Bronchial epithelial cell (primary cell): ENCODE measurements at places on chromosomes 3 and 15.

GRCh38 chr15:58306591-58307312 is 125.0 kb upstream of the LIPC start:
- peak; percentile 50 for DNase-seq

DNA sequence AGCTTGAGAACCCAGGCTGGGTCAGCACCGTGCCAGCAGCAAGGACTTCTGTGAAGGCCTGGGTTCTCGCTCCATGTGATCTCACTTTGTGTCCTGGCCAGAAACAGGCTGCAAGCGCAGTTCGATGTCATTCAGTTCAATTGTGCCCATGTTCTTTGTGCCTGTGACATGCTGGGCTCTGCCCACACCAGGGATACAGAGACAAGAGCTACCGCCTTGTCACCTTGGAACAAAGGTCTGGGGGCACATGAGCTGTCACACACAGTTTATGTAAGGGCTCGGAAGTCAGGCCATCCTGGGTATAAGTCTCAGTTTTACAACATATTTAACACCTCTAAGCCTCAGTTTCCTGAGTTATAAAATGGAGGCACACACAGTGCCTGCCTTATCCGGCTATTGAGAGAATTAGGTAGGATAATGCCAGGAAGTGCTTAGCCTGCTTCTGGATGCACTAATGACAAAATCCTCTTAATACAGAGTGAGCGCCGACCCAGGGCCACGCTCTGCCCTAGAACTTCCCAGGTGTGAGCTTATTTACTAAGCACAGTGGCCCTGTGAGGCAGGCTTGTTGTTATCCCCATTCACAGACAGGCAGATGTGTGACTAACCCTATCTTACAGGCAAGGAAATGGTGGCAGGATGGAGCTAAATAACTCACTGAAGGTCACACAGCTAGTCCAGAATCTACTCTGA is 50.4 kb upstream of the LIMD1 start:
- no peak for DNase-seq

- no peak for DNase-seq
Observed at GRCh38 chr3:65777050-65777449, 261.7 kb downstream of the MAGI1 start.

DNA sequence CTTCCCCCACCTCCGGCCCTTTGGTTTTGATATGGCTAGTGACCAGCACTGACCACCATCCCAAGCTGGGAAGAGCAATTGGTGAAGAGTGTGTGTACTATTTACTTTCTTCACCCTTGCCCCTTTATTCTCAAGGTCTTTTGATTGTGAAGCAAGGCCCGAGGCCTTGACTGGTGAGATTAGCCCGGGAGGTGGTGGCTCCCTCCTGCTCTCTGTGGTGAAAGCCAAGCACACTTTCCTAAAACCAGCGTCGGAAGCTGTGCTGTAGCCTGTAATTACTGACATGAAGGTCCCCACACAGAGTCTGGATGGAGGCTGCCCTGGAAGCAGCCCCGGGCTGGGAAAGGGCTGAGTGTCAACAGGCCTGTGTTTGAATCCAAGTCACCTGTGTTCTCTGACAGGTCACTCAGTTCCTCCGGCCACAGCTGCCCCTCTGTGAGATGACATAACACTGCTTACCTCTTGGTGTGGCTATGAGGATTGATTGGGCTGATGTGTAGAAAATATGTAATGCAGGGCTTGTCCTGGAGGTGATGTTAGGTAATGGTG is 60.5 kb upstream of the PRR23C start:
- no peak for DNase-seq

GRCh38 chr15:71259866-71260265 is 144.6 kb downstream of the THSD4 start:
- DNase-seq, result no peak

DNA sequence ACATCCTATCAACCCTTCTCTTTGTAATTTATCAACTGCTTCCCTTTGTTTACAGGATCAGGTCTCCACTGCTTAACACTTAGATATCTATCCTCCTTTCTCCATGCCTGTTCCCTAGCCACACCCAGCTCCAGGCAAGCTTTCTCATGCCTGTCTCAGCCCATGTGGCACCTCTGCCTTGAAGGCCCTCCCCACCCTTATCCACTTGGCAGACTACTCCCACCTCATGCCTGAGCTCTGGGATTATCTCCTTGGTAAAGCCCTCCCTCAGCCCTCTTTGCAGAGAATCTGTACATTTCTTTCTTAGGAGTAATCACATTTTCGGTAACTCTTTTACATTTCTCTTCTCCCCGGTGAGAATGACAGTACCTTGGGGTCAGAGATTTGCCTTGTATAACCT is 96.0 kb downstream of the ATP1B3 start:
- DNase-seq, result peak; percentile 37

GRCh38 chr3:79844176-79844575 is 76.4 kb upstream of the ROBO1 start:
- no peak for DNase-seq

DNA sequence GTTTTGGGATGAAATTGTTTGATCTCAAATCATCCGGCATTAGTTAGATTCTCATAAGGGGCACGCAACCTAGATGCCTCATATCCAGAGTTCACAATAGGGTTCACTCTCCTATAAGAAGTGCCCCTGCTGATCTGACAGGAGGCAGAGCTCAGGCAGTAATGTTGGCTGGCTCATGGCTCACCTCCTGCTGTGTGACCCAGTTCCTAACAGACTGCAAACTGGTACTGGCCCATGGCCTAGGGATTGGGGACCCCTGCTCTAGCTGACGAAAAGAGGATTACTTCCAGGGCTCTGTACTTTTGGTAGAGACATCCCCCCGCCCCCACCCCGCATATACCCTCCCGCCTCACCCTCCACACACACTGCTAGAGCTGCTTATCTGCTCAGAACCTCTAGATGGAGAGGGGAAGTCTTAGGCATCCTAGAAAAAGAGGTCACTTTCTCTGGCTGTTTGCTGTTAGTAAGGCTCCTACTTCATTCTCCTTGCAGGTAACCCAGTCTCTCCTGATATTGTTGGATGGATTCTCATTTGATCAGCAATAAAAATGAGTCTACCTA is 923.1 kb downstream of the CADM2 start:
- no peak for DNase-seq

GRCh38 chr3:125280668-125281361 is 68.3 kb upstream of the SLC12A8 start:
- DNase-seq, result peak; percentile 5

GRCh38 chr3:138051947-138052802 is 42.2 kb downstream of the CLDN18 start:
- peak; percentile 55 for DNase-seq

- DNase-seq, result peak; percentile 75
Observed at GRCh38 chr15:37995461-37996347, 61.3 kb downstream of the TMCO5A start.

DNA sequence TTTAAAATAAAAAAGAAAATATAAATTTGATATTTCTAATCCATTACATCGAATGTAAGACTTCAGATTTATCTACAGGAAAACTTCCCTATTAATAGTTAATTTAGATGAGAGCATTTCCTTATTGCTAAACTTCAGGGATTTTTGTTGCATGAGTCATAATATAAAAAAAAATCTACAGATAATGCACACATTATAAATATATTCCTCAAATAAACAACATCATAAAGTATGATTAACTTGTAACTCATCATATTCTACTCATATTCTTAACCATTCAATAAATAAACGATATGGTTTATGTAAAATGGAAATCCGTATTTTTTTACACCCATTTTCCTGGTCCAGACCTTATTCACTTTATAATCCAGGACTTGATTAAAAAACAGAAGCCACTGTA is 477.0 kb downstream of the EPHA3 start:
- DNase-seq, result peak; percentile 7

GRCh38 chr3:183515968-183516851 is 39.3 kb downstream of the KLHL6 start:
- peak; percentile 40 for DNase-seq

DNA sequence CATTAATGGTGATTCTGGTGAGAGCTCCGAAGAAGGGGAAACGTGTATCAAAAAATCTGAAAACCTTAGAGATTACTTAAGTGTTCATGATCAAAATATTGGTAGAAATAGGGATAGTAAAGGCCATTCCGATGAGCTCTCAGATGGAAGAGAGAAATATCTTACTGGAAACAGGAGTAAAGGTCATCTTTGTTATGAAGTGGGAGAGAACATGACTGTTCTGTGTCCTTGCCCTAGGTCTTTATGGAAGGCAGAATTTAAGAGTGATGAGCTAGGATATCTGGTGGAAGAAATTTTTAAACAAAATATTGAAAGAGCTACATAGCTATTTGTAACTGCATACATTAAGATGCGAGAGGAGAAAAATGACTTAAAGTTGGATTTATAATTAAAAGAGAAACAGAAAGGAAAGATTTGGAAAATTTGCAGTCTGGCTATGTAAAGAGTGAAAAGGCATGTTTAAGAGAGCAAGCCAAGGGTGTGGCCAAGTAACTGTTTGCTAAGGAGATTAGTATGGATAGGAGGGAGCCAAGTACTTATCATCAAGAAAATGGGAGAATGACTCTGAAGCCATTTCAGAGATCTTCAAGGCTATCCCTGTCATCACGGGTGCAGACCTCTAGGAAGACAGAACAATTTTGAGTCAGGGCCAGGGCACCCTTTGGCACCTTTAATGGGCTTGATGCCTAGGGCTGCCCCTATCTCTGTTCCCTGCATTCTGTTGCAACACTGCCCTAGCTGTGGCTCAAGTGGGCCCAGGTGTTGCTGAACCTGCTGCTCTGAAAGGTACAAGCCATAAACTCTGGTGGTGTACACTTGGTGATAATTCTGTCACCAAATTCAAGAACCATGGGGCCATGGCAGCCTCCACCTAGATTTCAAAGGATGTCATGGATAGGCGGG is 27.3 kb downstream of the SLMAP start:
- no peak for DNase-seq

DNA sequence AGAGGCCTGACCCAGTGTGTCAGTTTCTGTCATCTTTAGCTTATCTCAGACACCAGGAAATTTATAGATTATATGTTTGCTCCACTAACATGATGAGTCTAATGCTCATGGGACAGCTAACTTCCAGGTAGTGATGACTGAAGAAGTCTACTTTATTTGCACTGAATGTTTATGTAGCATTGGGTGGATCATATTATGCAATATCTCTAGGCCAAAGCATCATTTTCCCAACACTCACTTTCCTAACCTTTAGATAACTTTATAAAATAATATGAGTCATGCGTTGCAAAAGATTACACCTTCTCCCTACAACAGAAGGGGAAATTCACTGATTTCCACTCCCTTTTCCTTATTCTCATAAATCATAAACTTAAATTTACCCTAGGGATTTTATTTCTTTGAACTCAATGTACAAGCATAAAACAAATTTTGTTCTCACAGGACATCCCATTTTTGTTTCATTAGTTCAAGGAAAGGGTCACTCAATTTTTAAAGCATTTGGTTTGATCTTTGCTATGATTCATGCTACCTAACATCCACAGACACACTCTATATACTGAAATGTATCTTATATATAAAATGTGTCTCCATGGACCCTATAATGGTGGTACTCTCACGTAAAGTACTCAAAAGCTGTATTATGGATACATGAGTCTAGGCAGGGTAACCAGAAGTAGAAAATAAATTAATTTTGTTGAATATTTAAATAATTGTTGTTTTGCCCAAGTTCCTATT is 225.2 kb downstream of the WDR72 start:
- DNase-seq, result peak; percentile 61

GRCh38 chr3:11117591-11117990 is 36.7 kb upstream of the HRH1 start:
- no peak for DNase-seq

- DNase-seq, result peak; percentile 100
Observed at GRCh38 chr15:60408463-60408981, 10.7 kb upstream of the ANXA2 start.

DNA sequence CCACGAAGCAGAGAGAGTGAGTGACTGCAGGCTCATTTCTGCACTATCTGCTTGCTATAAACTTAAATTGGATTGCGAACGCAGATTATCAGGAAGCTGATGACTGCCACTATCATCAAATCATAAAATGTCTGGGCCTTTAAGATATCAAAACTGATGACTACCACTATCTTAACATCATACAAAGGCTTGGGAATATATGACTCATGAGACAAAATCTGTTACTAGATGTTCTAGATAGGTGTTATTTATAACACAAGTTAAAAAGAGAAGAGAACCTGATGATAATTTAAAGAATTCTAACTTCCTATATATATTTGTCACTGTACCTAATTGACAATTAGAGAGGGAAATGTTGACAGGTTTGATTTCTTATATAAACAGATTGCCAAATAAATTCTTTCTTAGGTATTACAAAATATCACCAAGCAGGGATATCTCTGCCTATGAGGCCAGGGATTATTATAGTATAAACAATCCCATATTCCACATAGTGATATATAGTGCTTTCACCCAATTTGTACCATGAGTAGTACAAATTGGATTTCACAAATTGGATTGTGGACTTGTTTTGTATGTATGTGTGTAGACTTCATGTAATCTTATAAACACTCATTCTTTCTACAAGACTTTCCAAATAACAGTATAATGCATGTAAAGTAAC is 1157.2 kb downstream of the ROBO1 start:
- DNase-seq, result peak; percentile 18

GRCh38 chr3:115420086-115420485 is 203.2 kb upstream of the GAP43 start:
- DNase-seq, result no peak

- DNase-seq, result no peak
Observed at GRCh38 chr3:73680391-73681095, 55.8 kb upstream of the PDZRN3 start.

DNA sequence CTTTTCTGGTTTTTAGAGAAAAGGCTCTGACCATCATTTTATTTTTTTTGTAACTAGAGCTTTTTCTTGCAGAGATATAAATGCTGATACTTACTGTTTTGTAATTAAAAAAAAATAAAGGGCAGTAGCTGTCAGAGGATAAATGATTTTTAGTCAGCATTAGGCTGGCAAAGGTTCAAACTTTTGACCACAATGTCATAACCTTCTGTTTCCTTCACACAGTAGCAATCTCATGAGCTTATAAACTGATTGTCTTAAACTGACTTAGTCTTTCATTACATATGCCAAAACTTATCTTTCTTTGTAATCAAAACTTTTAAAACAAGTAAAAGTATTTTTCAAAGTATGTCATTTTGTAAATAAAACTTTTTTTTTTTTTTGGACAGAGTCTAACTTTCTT is 841.9 kb downstream of the OTOL1 start:
- DNase-seq, result no peak

DNA sequence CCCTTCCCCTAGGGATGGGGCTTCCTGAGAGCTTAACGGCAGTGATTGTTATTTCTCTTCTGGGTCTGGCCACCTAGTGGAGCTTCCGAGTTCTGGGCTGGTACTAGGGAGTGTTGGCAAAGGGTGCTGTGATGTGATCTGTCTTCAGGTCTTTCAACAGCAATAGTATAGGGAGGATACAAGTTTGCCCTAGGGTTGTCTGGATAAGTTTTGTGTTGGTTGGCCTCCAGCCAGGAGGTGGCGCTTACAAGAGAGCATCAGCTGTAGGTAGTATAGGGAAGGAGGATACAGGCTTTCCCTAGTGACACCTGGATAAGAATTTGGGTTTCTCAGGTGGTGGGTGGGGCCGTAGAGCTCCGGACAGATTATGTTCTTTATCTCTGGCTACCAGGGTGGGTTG is 19.2 kb upstream of the CPOX start:
- DNase-seq, result no peak
